ENCODE measurements at places on chromosomes 16 and 17.

GRCh38 chr17:44084131-44084538, 13.6 kb downstream of the G6PC3 start:
- DNase-seq: no peak

GRCh38 chr16:52407778-52408177, 139.2 kb downstream of the TOX3 start:
- no peak for DNase-seq

GRCh38 chr16:21617607-21618006, 18.2 kb downstream of the METTL9 start:
- no peak for DNase-seq

- DNase-seq: no peak
These were observed 7.5 kb downstream of the PRSS27 start for GRCh38 chr16:2712546-2712945.

DNA sequence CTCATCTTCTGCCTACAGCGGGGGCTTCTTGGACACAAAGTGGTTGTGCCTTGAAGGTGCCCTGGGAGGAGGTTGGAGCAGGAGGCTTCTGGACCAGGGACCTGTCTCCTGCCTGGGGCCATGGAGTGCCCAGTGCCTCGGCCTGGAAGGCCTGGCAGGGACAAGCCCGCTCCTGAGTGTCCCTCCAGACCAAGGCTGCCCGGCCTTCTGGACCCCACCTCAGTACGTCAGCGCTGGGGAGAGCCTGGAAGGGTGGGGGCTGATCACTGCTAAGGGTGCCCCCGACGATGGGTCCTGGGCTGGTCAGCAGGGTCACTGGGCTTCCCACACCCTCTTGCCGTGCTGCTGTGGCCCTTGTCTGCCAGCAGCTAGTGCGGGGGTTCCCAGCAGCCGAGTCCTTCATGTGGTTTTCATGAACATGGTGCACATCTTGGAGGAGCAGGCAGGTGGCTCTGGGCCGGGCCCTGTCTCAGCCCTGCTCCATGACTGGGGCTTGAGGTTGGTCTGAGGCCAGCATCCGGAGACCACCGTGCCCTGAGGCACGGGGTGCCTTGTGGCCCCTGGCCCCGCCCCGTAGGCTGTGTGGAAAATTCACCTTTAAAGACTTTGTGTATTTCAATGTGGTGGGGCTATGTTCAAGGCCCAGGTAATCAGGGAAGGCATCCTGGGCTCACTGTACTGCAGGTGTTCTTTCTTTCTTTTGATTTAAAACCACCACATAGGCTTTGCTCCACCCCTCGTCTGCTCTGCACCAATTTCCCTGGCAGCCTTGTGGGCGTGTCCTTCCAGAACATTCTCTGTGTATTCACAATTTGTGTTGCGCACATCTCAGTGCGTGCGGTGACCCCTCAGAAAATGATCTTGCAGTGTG, 22.4 kb downstream of the MGRN1 start:
- DNase-seq: no peak

GRCh38 chr16:85859818-85860125, 39.2 kb upstream of the IRF8 start:
- no peak for DNase-seq

Data from T follicular helper cell (primary cell).